Amygdala (tissue), 56 donors: ENCODE measurements at places on chromosomes 4 and X.

DNA sequence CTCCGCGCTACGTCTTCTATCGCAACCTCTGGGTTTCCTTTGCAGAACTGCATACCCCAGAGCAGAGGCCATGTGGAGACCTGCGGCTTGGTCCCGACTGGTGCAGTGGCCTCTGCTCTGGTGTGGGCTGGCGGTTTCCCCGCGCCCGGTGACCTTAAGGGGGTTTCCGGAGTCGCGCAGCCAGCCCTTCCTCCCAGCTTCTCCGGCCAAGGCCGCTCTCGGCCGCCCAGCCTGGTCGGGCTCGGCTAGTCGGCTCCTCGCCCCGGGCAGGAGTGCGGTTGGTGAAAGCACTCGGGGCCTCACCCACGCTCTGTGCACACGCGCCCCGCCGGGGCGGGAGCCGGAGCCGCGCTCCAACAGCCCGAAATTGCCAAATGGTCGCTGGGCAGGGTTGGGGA lies 84.9 kb downstream of the BCOR start:
- DNase-seq, result no peak

DNA sequence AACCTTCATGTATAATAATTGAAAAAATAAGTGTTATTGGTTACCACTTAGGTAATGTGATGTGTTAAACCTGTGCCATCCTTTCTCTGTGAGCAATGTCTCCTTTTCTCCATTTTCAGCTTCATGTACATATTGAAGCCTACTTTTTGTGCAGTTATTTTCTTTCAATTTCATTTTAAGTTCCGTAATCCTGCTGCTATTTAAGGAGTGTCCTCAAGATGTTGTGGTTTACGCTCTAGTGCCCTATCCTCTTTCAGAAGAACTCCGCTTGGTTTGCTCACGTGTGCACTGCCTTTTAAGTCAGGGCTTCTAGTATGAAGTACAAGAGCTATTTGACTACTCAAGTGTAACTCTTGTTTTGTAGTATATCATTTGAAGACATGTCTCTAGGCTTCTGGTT lies 2253.2 kb upstream of the TENM3 start:
- DNase-seq, result no peak

GRCh38 chr4:80239480-80240150 lies 26.8 kb upstream of the FGF5 start:
- no peak for DNase-seq

DNA sequence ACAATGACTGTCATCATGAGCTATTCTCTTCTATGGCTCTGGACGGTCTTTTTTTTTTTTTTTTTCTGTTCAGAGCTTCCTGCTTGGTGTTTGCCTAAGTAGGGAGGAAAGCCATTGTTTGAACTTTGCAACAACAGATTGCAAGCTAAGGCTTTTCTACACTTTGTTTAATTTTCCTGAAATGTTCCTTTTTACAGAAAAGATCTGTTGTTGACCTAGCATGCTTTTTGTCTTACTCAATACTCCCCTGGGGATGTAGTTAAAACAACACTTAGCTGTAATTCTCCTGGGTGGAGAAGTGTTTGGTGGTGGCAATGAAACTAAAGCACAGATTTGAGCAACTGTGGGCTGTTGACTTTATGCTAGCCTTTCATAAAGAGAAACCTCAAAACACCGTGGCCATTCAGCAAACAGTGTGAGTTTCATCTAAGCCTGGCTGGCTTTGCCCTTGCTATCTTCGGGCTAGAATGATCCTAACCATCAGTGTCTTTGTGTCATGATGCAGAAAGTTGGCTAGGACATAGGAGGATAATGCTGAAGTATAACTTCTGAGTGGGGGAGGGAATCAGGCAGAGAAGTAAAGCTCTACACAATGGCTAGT lies 110.5 kb downstream of the ANXA3 start:
- no peak for DNase-seq

GRCh38 chrX:20663336-20663735 lies 396.6 kb upstream of the RPS6KA3 start:
- DNase-seq, result peak; percentile 2

- DNase-seq, result no peak
These were observed 1145.6 kb upstream of the DIAPH2 start for GRCh38 chrX:95539041-95539440.

DNA sequence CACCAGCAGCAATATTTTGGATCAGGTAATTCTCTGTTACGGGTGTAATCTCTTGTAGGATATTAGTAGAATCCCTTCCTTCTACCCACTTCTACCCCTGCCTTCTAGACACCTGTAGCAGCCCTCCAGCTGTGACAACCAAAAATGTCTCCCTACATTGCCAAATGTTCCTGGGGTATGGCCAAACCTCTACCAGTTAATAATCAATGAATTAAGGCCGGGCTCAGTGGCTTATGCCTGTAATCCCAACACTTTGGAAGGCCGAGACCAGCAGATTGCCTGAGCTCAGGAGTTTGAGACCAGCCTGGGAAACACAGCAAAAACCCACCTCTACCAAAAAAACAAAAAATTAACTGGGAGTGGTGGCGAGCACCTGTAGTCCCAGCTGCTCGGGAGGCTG lies 9.9 kb downstream of the MAML3 start:
- no peak for DNase-seq
